ENCODE measurements at places on chromosomes 1 and 21.

- no peak for DNase-seq
Measured at GRCh38 chr1:46288485-46289133, 14.8 kb downstream of the LRRC41 start.

DNA sequence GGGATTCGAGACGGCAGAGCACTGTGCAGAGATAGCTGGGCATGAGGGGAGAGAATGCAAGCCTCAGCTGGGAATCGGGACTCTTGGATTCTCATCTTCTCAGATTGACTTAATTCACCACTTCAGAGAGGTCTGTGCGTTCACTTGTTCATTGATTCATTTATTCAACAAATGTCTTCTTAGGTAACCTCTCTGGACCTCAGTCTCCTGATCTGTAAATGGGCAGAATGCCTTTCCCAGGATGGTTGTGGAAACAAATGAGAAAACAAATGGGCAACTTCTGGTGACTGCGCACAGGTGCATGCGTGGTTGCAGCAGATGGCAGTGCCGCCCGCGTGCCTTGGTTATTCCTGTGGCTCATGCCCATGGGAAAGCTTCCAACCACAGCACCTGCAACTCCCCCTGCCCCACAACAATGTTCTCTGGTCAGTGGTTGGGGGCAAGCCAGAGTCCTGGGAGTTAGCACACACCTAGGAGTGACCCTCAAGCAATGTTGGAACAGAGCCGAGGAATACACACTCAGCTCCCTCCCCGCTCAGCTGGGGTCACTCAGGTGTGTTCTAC, 110.1 kb upstream of the RUNX3 start:
- no peak for DNase-seq

GRCh38 chr1:154574716-154575115, 7.1 kb downstream of the CHRNB2 start:
- no peak for DNase-seq

DNA sequence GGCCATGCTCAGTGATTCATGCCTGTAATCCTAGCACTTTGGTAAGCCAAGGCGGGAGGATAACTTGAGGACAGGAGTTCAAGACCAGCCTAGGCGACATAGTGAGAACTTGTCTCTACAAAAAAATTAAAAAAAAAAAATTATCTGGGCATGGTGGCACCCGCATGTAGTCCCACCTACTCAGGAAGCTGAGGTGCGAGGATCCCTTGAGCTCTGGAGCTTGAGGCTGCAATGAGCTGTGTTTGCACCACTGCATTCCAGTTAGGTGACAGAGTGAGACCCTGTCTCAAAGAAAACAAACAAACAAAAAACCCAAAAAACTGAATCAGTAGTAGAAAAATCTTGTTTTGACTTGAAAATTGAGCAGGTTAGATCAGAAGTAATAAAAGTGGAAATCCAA, 67.1 kb upstream of the IPO9 start:
- DNase-seq, result no peak

DNA sequence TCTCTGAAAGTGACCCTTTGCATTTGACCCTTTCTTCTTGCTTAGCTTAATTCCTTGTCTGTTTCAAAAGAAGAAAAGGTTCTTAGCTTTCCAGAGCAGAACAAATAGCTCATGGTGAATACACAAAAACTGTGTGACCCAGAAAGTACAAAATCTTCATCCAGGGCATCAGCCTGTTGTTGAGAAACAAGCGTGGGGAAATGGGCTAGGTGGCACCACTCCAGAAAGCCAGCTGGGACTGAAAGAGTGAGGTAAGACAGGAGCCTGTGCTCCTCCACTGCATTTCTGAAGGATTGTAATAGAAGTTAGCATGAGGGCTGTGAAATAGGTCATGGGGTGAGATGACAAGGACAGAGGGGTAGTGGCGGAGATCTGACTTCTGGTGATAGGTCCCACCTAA, 45.8 kb downstream of the CYP2J2 start:
- no peak for DNase-seq

GRCh38 chr1:101526813-101527212, 290.0 kb downstream of the S1PR1 start:
- DNase-seq, result no peak

DNA sequence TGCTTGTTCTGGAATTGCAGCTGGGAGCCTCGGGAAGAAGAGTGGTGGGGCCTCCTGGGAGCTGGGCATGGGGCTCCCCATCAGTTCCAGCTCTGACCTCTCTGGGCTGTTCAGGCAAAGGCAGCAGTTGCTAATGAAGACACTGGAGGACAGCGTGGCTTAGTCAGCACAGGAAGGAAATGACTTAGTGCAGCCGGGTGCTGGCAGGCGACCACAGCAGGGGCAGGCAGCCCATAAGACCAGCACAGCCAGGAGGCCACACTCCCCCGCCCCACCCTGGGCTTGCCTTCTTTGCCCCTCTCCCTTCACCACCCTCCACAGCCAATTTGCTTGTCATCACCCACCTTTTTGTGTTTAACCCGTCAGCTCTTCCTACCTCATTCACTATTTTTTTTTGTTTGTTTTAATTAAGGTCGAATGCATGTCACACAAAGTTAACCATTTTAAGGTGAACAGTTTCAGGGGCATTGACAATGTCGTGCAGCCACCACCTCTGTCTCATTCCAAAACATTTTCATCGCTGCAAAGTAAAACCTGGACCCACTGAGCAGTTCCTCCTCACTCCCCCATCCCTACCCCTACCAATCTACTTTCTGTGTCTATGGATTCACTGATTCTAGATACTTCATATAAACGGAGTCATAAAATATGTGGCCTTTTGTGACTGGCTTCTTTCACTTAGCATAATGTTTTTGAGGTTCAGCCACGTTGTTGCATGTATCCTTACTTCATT, 10.9 kb downstream of the OLIG2 start:
- no peak for DNase-seq

DNA sequence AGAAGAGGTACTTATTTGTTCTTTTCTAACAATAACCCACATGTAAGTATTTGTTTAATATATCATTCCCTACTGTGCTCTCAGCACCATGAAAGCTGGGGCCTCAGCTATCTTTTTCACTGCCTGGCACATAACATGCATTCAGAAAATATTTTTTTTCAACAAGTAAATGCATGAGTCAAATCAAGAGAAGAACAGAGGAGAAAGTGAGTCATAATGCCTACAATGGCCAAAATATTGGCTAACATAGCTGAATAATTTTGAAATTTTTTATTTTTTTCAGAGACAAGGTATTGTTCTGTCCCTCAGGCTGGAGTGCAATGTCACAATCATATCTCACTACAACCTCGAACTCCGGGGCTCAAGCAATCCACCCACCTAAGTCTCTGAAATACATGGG, 252.2 kb upstream of the ADAMTS5 start:
- DNase-seq, result peak; percentile 21

DNA sequence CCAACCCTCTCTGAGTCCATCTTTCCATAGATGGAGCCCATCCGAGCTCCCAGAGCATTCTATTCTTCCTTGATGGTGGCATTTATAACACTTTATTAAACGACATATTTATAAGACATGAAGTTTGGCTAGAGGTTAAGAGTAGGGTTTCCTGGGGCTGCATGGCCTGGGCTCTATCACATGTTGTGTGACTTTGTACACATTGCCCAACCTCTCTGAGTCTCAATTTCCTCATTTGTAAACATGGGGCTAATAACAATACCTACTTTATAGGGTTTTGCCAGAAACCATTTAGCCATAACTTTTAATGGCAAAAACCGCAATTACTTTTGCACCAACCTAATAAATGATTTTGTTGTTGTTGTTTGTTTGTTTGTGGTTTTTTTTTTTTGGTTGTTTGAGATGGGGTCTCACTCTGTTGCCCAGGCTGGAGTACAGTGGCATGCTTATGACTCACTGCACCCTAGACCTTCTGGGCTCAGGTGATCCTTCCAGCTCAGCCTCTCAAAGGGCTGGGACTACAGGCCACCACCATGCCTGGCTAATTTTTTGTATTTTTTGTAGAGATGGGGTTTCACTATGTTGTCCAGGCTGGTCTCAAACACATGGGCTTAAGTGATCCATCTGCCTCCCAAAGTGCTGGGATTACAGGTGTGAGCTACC, 13.9 kb upstream of the ASAP3 start:
- no peak for DNase-seq

DNA sequence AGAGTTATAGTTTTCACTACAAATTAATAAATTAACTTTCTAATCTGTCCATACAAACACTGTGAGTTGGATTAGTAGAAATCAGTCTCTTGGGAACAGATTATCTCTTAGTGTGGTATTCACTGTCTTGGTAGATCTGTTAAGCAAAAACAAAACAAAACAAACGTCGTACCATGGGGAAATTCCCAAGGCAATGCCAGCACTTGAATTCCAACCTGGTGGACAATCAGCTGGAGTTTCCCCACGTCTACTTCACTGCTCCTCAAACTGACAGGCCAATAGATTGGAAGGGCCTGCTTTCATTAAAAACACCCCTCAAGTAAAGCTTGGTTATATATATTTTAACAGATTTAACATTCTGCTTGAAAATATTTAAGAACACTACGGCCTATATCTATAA, 31.9 kb downstream of the GDAP2 start:
- DNase-seq, result no peak

GRCh38 chr1:233211595-233211994, 83.9 kb downstream of the PCNX2 start:
- DNase-seq, result no peak

GRCh38 chr21:44273046-44273445, 11.3 kb upstream of the DNMT3L start:
- DNase-seq, result no peak

DNA sequence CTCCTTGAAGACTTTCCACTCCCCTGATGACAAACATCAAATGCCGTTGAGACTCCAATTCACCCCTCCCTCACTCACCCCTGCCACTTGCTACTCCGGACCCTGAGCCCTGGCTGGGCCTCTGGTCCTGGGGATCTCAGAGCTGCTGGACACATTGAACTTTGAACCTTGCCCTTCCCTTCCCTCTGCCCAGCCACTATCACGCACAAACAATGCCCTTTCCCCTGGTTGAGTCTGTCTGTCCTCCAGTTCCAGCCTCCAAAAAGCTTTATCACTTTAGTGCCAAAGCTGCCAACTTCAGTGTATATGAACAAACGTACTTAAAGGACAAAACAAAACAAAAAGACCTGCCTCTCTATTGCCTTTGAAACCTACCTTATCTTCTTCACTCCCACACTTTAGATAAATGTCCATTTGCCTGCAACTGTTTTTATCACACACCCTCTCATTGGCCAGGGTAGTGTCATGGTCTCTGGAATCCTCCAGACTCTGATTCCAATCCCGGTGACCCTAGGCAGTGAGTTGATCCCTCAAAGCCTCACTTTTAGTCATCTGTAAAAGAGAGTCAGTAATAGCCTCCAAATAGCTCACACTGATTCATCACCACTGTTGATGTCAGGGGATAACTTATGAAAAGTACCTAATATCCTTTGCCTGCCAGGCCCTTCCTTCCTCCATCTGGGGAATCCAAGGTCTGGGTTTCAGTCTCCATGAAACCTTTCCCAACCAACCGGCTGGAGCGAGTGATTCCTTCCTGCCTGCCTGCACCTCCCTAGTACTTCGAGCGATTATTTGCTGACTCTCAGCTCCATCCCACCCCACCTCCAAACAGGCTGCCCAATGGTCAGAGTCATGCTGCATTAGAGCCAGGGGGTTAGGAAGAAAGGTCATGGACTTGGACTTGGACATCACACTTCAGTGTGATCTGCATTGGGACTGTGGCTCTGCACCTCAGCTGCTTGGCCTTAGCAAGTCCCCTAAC, 15.9 kb upstream of the SPOCD1 start:
- DNase-seq, result no peak

DNA sequence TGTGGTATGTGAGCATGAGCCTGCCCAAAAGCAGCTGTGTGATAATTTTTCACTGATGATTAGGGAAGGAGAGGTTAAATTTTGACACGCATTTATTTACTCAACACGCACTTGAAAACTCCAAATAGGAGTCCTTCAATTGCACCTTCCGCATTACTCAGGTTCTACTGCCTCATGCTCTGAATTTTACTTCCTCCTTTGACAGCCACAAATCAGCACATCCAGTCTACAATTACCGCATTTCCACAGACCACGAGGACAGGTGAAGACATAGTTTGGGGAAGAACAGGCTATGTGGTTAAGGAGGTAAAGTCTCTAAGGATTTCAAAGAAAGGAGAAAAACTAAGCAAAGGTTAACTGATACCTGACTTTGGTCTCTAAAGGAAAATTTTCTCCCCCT, 2.6 kb downstream of the CAPN8 start:
- no peak for DNase-seq

DNA sequence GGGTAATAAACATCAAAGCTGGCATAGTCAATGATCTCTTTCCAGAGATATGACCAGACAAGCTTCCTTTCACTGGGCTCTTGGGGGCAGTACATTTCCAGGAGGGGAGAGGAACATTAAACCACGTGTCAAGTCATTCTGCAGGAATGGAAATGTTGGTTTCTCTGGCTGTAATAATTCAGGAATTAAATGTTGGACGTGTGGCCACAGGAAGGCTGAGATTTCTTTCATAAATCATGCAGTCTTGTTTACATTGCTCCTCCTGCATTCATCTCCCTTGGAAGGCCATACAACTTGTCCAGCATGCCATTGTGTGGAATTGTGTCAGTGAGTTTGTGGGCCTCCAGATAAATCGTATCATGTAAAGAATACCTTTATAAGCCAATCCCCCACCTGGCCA, 259.2 kb downstream of the ADGRL2 start:
- DNase-seq, result peak; percentile 15

- DNase-seq, result no peak
Measured at GRCh38 chr1:177343445-177343844, 172.7 kb downstream of the BRINP2 start.

DNA sequence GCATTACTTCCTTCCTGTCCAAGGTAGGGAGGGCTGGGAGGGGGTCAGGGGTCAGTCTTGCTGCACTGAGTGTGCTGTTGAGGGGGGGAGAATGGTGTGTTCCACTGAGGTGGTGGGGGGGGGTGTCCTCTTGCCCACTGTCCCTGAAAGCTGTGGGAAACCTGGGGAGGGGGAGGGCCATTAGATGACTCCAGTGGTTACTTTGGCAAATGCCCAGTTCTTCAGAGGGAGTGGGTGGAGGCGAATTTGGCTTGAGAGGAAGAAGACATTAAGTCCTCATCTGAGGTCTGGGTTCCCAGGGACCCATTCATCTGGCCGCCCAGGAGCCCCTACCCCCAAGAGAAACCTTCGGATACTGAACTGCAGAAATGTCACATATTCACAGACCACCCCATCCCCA, 36.2 kb downstream of the MEF2D start:
- DNase-seq, result no peak

DNA sequence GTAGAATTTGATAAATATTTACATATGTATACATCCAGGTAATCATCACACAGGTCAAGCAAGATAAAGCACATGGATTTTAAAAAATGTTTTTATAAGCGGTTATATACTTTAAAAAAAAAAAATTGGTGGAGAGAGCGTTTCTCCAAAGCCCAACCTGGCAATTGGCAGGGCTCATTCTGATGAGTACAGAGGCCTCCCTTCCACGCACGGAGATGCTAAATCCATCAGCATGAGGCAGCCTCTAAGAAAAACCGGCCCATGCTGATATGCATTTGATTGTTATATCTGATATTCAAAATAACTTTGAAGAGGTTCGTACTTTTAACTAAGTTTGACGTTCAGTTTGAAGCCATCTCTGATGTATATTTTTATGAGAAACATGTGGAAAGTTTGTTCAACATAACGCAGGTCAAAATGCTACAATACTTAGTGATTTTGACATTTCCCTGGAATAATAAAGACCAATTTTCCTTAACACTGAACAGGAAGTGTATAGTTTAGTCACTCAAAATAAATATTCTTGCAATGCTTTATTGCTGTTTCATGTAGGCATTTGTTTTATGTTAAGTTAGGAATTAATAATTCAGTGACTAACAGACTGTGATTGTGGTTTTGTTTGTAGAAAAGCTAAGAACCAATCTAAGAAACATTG, 151.7 kb downstream of the NR5A2 start:
- DNase-seq, result peak; percentile 34
